Glomerular endothelial cell (primary cell): ENCODE measurements at places on chromosomes 6 and 20. TPM values are rescaled to one million over a fixed set of nuclear protein-coding genes. Genes with fewer than 3 reads are reported as not detected.

Gene KIF25
- total RNA-seq, result not detected in 2 replicates

Gene GTSF1L
- not detected in 2 replicates for total RNA-seq

Gene CDH26
- not detected in 2 replicates for total RNA-seq

Gene EXOC2
- 36.5 and 40.4 TPM in 2 replicates for total RNA-seq

Gene NNAT
- 13.8 and 21.2 TPM in 2 replicates for total RNA-seq

Gene MRAP2
- 0.23 TPM in 1 of 2 replicates, not detected in the other for total RNA-seq

Gene C6orf15
- total RNA-seq, result not detected in 2 replicates

Gene PDYN
- not detected in 2 replicates for total RNA-seq

Gene ANKRD66
- total RNA-seq, result not detected in 2 replicates

Gene TNFRSF6B
- total RNA-seq, result 96.8 and 186 TPM in 2 replicates

Gene GPLD1
- 0.18 TPM in 1 of 2 replicates, not detected in the other for total RNA-seq

Gene PI16
- total RNA-seq, result 0.23 TPM in 1 of 2 replicates, not detected in the other

Gene MTO1
- 17.7 and 18.3 TPM in 2 replicates for total RNA-seq

Gene VNN1
- total RNA-seq, result 0.06 and 0.19 TPM in 2 replicates

Gene MOXD1
- 5.5 and 7.5 TPM in 2 replicates for total RNA-seq

Gene TXNDC5
- total RNA-seq, result 673 and 1,031 TPM in 2 replicates

Gene TCP1
- total RNA-seq, result 183 and 204 TPM in 2 replicates

Gene CST5
- not detected in 2 replicates for total RNA-seq

Gene NMBR
- not detected in 2 replicates for total RNA-seq

Gene PARD6B
- 0.12 and 1.1 TPM in 2 replicates for total RNA-seq

Gene ECT2L
- 0.12 TPM in 1 of 2 replicates, not detected in the other for total RNA-seq

Gene KHDRBS2
- total RNA-seq, result not detected in 2 replicates

Gene PAX1
- total RNA-seq, result not detected in 2 replicates

Gene PLG
- total RNA-seq, result not detected in 2 replicates

Gene HS3ST5
- total RNA-seq, result not detected in 2 replicates

Gene HLA-DPB1
- 2.4 and 8.0 TPM in 2 replicates for total RNA-seq

Gene MYB
- 0.29 and 0.47 TPM in 2 replicates for total RNA-seq

Gene BTNL2
- not detected in 2 replicates for total RNA-seq

Gene HFE
- 3.4 and 4.7 TPM in 2 replicates for total RNA-seq

Gene TOMM34
- total RNA-seq, result 36.9 and 43.0 TPM in 2 replicates

Gene TCF15
- total RNA-seq, result 13.0 and 20.4 TPM in 2 replicates

Gene SLC22A16
- not detected in 2 replicates for total RNA-seq

Gene RUNX2
- 4.3 and 5.1 TPM in 2 replicates for total RNA-seq

Gene XKR7
- 0.05 TPM in 1 of 2 replicates, not detected in the other for total RNA-seq

Gene MAP1LC3A
- 77.5 and 97.0 TPM in 2 replicates for total RNA-seq

Gene ADGRF5
- 495 and 502 TPM in 2 replicates for total RNA-seq

Gene CD40
- total RNA-seq, result 9.3 and 14.0 TPM in 2 replicates

Gene HLA-F
- total RNA-seq, result 11.2 and 33.7 TPM in 2 replicates

Gene SNAI1
- 6.9 and 17.2 TPM in 2 replicates for total RNA-seq

Gene LY6G5C
- 3.7 and 4.1 TPM in 2 replicates for total RNA-seq

Gene PPP1R3G
- total RNA-seq, result 0.70 and 1.4 TPM in 2 replicates

Gene ZNF391
- 0.53 and 1.3 TPM in 2 replicates for total RNA-seq

Gene SLPI
- total RNA-seq, result not detected in 2 replicates

Gene RALY
- total RNA-seq, result 166 and 170 TPM in 2 replicates

Gene HTR1E
- not detected in 2 replicates for total RNA-seq

Gene MROH8
- total RNA-seq, result 3.2 and 3.5 TPM in 2 replicates
